HCEC 1CT (cell line): ENCODE measurements at places on chromosomes 2 and 18.

- DNase-seq: no peak
Observed at GRCh38 chr2:2000018-2000723, 255.9 kb upstream of the PXDN start.

DNA sequence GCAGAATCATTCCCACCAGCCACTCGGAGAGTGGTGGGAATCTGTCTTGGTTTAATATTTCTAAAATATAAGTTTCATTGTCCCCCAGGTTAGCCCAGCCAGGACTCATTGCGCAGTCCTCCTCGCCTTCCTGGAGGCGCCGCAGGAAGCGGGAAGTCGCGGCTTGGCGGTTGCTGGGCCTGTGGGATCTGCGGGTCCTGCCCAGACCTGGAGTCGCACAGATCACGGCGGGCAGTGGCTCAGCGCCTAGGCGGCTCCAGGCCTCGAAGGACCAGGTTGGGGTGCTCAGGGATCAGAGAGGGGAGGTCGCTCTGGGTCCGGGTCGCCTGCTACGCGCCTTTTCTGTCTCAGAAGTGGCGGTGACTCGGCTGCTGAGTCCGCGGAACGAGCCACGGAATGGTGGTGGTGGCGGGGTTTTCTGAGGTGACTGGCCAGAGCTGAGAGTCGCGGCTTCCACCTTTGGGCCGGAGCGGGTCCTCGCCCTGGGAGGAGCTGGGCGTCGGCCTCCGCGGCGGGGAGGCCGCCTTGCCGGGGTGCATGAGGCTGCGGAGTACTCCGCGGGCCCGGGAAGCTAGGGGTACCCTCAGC is 2.6 kb downstream of the HOXD3 start:
- DNase-seq: no peak

DNA sequence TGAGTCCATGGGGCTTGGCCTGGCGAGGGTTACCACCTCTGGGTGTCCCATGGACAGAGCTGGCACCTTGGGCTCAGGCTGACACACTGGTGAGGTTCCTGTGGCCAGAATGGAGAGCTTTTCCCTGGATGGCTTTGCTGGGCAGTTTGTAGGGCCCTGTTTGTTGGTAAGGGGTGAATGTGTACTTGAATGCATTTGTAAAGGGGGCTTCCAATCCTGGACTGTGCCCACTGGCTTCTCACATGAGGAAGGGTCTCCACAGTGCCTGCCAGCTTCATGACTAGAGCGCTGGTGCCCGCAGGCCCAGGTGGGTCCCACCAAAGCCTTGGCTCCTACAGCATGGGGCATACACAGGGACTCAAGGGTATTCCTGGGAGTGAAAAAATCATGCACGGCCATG is 103.5 kb upstream of the SIX2 start:
- DNase-seq: no peak

- DNase-seq: no peak
Observed at GRCh38 chr18:6406075-6406909, 8.4 kb downstream of the L3MBTL4 start.

- DNase-seq: no peak
Observed at GRCh38 chr2:64819774-64820688, 166.3 kb upstream of the SERTAD2 start.

DNA sequence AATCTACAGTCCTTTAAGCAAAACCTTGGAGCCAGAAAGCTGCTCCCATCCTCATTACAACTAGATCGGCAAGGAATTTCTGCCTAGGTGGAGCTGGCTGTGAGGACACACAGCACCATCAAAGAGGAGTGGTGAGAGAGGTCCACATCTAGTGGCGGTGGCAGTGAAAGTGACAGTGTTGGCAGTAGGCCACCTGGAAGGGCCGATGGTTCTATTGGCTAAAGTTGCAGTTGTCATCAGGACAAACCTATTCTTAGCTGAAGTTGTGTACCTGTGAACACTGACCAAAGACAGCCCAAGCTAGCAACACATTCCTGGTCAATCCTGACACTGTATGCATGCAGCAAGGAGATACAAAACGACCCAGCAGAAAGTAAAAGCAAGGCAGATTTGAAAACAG is 218.1 kb upstream of the CHAC2 start:
- no peak for DNase-seq

DNA sequence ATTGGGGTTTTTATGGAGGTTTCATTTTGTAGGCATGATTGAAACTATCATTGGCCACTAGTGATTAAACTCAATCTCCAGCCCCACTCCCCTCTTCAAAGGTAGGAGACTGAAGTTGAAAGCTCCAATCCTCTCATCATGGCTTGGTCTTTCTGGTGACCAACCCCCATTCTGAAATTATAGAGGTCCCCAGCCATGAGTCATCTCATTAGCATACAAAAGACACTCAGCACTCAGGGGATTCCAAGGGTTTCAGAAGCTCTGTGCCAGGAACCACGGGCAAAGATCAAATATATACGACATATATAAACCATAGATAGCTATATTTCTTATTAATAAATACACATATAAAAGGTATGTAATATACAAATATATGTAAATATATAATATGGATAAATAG is 256.0 kb upstream of the POU3F3 start:
- no peak for DNase-seq

DNA sequence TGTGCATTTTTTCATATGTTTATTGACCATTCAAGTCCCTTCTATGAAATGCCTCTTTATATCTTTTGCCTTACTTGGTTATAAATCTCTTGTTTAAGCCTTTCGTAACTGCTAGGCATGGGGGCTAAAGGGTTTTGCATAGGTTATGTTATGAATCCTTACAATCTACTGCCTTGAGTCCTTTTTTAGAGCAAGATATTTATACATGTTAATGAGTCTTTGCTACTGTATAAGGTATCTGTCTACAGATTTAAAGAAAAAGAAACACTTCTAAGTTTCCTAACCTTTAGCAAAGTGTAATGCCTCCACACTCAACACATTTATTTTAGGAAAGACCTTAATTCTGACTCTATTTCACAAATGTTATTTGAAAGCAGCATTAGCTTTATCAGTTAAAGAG is 43.6 kb upstream of the XPO1 start:
- DNase-seq: no peak

- DNase-seq: peak; percentile 90
Observed at GRCh38 chr2:40240070-40240469, 211.8 kb downstream of the SLC8A1 start.

- no peak for DNase-seq
Observed at GRCh38 chr2:145060876-145061275, 541.0 kb upstream of the ZEB2 start.

DNA sequence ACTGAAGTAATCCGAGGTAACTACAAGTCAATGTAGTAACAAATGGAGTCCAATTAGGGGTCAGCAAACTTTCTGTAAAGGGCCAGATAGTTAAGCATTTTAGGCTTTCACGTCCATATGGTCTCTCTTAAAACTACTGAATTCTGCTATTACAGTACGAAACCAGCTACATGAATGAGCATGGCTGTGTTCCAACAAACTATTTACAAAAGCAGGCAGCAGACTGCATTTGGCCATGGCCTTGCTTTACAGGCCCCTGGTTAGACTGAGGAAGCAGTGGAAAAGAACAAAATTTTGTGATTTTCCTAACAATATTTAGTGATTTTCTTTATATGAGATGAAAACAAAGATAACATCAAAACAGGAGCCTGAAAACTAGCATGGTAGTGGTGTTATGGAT is 64.0 kb downstream of the RTN4 start:
- DNase-seq: no peak

DNA sequence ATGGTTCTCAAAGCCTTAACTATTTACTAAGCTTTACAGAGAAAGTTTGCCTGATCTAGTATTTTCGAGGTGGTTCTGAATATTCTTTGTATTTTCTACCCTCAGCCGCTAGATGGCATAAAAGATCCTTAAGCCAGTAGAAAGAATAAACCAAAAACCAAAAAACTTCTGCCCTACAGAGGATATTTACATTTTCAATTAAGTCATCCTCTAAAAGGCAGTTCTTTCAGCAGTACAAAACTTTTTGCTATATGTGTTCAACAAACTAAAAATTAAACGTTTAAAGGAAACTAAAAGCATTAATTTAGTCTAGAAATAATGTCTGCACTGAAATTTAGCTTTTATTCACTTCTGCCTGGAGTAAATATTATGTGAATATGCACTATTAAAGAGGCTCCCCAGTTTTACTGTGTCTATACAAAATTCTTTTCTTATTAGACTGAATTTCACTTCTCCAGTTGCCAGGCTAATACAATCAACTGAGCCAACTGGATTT is 297.5 kb downstream of the PIEZO2 start:
- peak; percentile 50 for DNase-seq

DNA sequence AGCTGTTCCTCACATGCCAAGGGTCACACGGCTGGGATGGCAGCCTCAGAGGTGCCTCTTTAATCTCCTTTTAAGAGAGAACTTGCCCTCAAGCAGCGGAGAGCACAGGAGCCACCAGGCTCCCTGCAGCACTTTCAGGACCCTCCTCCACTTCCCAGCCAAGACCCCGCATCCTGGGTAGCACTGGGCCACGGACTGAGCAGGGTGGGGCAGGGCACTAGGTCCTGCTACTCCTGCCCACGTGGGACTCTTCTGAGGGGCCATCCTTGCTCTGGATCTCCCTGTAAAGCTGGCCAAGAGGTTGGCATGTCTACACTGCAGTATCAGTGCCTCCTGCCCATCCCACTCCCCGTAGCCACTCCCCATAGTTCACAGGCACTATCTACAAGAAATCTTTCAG is 175.3 kb upstream of the GLI2 start:
- no peak for DNase-seq

- peak; percentile 65 for DNase-seq
Observed at GRCh38 chr2:185219981-185220380, 518.6 kb upstream of the FSIP2 start.

DNA sequence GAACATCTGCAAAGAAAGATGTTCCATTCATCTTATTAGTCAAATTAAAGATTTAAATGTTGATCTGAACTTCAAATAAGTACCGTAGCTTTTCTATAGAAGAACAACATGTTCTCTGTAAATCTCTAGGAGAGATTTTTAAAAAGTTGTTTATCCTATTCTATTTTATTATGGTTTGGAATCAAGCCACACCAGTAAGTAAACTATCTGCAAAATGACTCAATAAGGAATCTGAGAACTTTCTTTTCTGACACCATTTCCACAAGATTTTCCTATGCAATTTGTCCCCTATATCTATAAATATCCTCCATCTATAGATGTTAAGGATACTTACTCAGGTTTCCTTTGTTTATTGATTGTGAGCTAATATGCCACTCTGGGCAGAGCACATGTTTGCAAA is 736.6 kb downstream of the CBLN2 start:
- no peak for DNase-seq

GRCh38 chr2:216029416-216030129 is 16.2 kb upstream of the MREG start:
- peak; percentile 69 for DNase-seq

GRCh38 chr2:228853151-228853550 is 417.9 kb downstream of the PID1 start:
- no peak for DNase-seq

DNA sequence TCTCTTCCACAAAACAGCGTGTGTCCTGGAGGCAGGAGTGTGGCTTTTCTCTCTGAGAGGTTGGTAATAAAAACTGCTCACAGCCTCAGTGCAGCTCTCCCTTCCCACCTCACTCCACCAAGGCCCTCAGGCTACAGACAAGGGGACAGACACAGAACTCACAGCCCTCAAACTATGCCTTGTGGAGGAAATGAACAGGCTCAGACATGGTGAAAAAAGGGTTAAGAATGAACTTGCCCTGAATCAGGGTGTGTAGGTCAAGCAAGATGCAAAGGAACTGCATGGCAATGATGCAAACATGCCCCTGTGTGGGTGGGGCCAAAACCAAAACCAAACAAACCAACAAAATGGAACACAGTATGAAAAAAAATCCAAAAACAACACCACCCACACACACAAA is 125.8 kb downstream of the GALNT14 start:
- DNase-seq: no peak

DNA sequence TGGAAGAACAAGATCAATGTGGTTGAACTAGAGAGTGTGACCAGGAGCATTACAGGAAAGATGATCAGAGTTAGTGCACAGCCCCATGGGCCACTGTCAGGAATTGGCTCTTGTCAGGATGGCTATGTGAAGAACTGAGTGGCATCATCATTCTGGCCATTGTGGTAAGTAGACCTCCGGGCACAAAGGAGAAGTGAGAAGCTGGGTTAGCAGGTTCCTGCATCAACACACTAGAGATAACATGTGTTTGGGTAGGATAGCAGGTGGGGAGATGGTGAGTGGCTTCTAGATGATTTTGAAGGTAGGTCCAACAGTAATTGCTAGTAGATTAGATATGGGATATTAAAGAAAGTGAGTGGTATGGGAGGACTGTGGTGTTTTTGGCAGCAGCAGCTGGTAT is 408.2 kb downstream of the TSN start:
- no peak for DNase-seq

GRCh38 chr2:23449413-23449812 is 64.4 kb downstream of the KLHL29 start:
- DNase-seq: no peak

DNA sequence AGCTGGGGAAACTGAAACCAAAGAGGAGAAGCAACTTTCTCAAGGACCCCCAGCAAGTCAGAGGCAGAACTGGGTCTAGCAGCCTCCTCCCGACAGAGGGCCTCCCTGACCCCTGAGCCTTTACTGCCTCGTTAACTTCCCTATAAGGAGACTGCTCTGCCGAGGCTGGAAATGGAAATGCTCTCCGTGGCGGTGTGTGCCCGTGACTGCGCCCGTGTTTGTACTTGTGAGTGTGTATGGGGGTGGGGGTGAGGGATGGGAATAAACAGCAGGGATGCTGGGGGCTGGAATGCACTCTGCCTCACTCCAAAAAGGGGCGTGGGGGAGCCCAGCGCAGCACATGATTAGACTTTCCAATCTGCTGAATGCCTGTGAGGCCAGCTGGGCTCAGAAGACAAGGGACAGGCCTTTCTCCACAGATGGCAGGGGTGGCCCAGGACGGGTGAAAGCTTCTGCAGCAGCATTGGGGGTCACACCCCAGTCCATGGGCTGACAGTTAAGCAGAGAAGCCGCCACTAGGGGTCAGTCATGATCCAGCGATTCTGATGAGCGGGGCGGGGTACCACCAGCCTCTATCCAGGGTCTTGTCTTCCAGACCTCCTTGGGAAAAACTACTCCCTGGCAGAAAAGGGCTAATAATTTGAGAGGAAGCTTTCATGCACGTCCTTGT is 26.8 kb downstream of the MPHOSPH10 start:
- no peak for DNase-seq

GRCh38 chr2:128545829-128546228 is 227.2 kb upstream of the HS6ST1 start:
- no peak for DNase-seq

GRCh38 chr2:236744281-236744705 is 174.7 kb downstream of the ACKR3 start:
- peak; percentile 88 for DNase-seq

DNA sequence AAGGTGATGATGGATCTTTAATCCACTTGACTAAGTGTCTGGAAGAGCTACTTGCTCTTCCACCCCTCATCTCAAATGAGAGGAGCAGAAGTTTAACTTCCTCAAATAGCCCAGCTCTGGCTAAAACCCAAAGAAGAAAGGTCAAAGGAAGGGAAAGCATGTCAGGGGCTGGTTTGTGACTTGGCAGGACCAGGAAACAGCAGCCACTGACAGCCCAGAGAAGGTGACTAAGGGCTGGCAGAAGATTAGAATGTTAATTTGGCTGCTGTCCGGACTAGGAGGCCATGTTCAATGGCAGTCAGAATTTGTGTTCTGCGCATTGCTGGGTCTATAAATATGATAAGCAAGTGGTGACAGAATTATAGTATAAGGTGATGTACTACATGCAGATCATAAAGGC is 386.2 kb downstream of the SETBP1 start:
- DNase-seq: no peak
